G401 (cell line): ENCODE measurements at places on chromosomes 7 and 10. TPM values are rescaled to one million over a fixed set of nuclear protein-coding genes. Genes with fewer than 3 reads are reported as not detected.

Gene STAG3
- total RNA-seq = 0.68 and 3.3 TPM in 2 replicates

Gene GSTO1
- total RNA-seq = 142 and 176 TPM in 2 replicates

Gene CALCR
- not detected in 2 replicates for total RNA-seq

Gene SEMA3D
- 0.06 and 1.6 TPM in 2 replicates for total RNA-seq

Gene IGF2BP3
- 47.0 and 69.7 TPM in 2 replicates for total RNA-seq

Gene AKR1C4
- not detected in 2 replicates for total RNA-seq

Gene LEP
- not detected in 2 replicates for total RNA-seq

Gene MUC3A
- total RNA-seq = 0.37 TPM in 1 of 2 replicates, not detected in the other
